Head of caudate nucleus (tissue), 42 donors: ENCODE measurements at places on chromosomes 1 and 21.

DNA sequence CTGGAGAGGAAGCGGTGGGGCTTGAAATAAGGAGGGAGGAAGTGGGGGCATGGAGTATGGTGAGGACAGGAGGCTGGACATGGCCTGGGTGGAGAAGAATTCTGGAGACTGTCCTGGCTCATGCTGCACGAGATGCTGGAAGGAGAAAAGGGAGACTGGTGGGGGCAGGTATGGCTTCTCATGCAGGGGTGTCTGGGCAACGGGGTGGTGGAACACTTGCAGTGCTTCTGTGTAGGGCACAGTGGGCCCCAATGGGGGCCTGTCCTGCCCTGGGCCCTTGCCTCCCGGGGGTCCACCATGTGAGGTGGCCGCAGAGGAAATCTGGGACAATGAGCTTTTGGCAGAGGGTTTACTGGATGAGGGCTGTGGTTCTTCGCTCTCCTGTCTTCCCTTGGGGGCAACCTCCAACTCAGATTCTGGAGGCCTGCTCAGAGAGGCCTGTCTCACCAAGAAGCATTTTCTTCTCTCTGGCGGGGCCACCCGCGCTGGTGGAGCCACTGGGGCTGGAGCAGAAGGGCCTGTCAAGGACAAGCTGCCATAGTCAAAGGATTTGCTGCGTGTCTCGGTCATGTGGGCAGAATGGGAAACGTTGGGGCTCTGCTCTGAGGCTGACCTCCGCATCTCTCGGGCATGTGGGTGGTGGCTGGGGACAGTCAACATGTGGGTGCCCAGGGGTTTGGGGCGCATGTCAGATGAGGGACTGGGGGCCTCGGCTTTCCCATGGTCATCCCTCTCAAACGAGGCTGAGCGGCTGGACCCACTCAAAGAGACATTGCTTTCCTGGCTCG lies 96.9 kb upstream of the EDN2 start:
- no peak for DNase-seq

- peak; percentile 33 for DNase-seq
Observed at GRCh38 chr1:164440232-164440631, 118.8 kb upstream of the PBX1 start.

DNA sequence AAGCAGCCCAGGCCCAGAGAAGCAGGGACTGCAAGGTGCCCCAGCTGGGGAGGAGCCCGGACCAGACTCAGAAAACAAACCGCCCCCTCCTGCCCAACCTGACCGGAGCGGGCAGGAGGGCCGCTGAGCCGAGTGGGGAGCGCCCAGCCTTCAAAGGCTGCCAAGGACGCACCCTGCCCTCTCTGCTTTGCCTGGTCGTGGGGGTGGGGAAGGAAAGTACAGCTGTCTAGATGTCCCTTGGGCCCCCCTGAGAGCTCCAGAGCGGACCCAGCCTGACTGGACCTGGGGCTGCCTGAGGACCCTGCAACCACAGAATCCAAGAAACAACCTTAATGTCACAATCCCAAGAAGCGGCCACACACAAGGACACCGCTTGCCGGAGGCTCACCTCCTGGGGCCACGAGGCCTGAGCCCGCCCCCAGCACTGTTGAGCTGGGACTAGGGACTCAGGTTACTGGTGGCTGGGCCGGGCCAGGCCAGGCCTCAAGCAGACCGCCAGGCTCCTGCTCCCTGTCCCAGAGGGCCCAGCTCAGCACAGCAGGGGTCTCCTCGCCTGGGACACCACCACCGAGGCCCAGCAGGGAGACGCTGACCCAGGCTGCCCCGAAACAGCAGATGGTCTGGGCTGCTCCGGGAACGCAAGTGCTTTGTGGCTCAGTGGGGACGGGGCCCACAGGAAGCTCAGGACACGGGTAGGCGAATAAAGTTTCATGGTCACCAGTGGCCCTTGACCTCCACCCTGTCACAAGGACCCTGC lies 1.4 kb downstream of the DVL1 start:
- no peak for DNase-seq

GRCh38 chr1:91803847-91804545 lies 82.0 kb downstream of the TGFBR3 start:
- DNase-seq = no peak

GRCh38 chr1:174036204-174036603 lies 14.0 kb upstream of the RC3H1 start:
- no peak for DNase-seq

DNA sequence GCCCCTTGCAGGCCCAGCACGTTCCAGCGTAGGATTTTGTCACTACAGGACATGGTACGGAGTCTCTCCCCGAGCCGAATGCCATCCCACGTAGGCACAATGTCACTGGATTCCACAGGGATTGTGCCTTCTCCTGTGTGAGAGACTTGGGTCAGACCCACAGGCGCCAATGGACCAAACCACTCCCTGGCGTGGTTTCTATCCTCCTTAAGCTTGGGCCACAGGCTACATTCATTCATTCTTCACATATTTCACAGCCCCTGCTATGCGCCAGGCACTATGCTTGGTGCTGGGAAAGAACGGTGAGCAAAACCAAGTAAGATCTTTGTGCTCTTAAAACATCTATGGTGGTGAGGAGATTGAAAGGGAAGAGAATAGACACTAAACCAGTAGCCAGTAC lies 18.7 kb downstream of the CHRNB2 start:
- no peak for DNase-seq

DNA sequence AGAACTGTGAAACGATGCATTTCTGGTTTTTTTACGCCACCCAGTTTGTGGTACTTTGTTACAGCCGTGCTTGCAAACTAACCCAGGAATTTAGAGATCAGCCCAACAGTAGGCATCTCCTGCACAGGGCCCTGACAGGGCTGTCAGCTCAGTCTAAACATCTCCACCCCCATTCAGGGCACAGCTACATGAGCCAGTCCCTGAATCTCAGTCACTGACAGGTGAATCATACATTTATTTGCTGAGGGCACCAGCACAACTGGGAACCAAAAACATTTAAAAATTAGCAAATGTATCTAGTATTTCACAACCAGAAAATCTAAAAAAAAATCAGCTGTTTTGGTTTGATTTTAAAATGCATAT lies 30.7 kb downstream of the PRDX6 start:
- peak; percentile 57 for DNase-seq

DNA sequence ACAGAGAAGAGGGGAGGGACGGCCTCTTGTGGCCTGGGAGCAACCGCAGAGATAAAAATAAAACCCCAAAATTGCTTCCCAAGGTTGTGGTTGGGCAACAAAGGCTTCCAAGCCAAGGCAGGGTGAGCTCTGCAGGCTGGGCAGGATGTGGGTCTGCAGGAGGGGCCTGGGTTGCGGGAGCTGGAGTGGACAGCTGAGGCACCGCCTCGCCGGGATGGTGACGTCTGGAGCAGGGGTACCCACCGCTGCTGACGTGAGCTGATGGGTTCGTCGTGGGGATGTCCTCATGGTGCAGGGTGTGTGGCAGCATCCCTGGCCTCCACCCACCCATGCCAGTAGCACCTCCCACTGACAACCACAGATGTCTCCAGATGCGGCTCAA lies 3.7 kb downstream of the AURKAIP1 start:
- DNase-seq = no peak

GRCh38 chr1:201511396-201511940 lies 4.5 kb upstream of the CSRP1 start:
- DNase-seq = no peak

DNA sequence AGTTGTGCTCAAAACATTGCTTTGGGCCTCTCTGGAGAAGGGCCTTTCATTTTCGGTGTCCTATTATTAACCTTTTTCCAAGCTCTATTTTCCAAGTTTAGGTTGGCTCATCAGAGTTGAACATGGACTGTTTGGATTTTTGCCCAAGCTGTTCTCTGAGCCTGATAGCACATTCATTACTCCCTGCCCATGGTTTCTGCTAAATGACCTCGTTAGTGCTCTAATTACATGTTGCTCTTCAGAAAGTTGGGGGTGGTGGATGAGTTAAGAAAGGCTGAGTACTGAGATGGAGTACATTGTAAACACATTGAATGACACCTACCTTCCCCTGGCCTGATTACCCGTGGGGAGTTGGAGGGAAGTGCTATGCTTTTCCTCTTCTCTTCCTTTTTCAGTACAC lies 38.9 kb downstream of the LMO4 start:
- DNase-seq = no peak

DNA sequence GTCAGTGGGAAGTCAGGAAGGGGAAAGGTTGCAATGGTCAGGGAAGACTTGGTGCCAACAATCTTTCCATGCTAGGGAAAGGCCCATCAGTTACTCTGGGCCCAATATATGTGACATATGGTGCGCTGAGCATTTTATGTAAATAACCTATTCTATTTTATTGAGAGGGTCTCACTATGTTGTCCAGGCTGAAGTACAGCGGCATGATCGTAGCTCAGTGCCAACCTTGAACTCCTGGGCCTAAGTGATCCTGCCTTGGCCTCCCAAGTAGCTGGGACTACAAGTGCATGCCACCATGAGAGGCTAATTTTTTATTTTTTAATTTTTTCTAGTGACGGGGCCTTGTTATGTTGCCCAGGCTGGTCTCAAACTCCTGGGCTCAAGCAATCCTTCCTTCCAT lies 6.8 kb downstream of the UQCRH start:
- no peak for DNase-seq

- no peak for DNase-seq
Observed at GRCh38 chr1:147283011-147283410, 40.5 kb downstream of the CHD1L start.

DNA sequence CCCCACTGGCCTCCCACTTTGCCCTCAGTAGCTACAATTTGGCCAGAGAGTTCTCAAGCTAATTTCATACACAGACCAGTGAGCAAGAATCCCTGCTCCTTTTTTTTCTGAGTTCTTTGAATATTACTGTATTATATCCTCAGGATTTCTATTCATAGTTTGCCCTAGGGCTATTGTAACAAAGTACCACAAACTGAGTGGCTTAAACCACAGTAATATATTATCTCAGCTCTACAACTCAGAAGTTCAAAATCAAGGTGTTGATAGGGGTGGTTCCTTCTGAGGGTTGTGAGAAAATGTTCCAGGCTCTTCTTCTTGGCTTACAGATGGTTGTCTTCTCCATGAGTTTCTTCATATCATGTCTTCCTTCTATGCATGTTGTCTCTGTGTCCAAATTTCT lies 289.4 kb upstream of the ESRRG start:
- DNase-seq = no peak

GRCh38 chr1:89546082-89546889 lies 21.7 kb downstream of the LRRC8B start:
- no peak for DNase-seq

GRCh38 chr1:7623842-7624241 lies 147.3 kb upstream of the VAMP3 start:
- DNase-seq = peak; percentile 29

- DNase-seq = no peak
Observed at GRCh38 chr1:172381946-172382345, 38.5 kb upstream of the C1orf105 start.

DNA sequence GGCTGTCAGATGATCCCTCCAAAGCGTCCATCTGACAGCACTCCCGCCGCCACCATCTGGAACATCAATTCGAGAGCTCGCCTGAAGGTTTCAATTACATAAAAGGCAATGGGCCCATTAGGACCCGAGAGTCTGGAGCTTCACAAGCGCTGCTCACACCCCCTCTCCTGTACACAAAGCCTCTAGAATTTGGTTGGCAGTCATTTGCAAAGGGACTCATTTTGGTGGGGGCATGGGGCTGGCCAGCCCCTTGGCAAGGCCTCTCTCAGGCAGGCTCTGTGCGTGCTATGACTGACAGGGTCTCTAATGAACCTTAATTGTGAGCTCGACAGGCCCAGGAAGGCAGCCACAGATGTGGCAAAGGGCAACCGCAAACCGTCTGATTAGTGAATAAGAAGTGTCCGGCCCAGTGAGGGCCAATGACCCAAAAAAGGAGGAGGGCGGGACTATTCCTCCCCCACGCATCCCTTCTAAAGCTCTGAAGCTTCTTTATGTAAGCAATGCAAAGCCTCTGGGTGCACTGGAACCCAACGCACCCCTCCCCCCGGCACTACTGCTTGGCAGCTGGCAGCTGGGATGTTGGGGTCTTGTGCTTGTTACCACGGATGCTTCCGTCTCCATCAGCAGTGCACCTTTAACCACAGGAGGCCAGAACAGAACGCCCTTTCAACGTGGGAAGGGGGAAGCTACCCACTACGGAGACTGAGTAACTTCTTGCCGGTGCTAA lies 79.4 kb downstream of the CAPZB start:
- DNase-seq = peak; percentile 33

- DNase-seq = no peak
Observed at GRCh38 chr1:109613361-109614147, 5.9 kb downstream of the GNAT2 start.

DNA sequence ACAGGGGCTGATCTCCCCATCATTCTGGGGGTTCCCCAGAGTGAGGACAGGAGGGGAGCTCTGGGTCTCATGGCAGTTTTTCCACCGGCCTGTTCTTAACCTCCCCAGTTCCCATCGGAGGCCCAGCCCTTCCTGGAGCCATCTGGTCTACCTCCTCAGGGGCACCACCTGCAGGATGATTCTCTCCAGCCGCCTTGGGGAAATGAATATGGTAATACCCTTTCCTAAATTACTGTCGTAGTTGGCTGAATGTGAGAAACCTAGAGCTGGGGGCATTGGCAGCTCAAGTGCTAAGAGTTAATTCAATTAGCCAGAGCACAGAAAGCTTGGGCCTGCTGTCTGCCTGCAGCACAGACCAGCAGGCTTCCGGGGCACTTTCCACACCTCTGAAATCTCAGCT lies 64.9 kb downstream of the TAS1R2 start:
- DNase-seq = no peak

- peak; percentile 90 for DNase-seq
Observed at GRCh38 chr1:18875107-18875795, 15.8 kb upstream of the TAS1R2 start.

GRCh38 chr1:79110749-79111148 lies 104.2 kb upstream of the ADGRL4 start:
- DNase-seq = no peak

GRCh38 chr1:84708031-84708430 lies 17.8 kb upstream of the SSX2IP start:
- no peak for DNase-seq

- no peak for DNase-seq
Observed at GRCh38 chr1:204376919-204377799, 17.4 kb upstream of the PLEKHA6 start.

- peak; percentile 11 for DNase-seq
Observed at GRCh38 chr21:33976082-33977016, 60.7 kb upstream of the ATP5PO start.

GRCh38 chr1:62746086-62746808 lies 37.7 kb upstream of the ATG4C start:
- no peak for DNase-seq

GRCh38 chr1:17224434-17224833 lies 19.5 kb downstream of the PADI1 start:
- no peak for DNase-seq

DNA sequence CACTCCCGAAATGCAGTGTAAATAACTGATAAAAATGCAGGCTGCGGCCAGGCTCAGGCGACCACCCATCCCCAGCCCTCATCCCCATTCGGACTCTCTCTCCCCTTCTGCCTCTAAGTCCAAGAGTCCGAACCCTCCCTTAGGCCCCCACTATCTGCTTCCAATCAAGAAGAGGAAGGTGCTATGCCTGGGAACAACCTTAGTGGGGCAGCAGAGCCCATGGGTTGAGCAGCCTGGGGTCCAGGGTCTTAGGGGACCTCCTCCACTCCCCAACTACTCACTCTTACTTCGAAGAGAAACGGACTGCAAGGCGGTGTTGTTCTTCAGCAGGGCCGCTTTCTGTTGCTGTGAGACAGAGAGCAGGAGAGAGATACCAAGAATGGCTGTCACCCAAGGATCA lies 12.2 kb downstream of the ARHGEF2 start:
- DNase-seq = no peak
